ENCODE measurements at places on chromosomes 6 and 20.
A peak's percentile ranks its signal among the peaks of the same experiment; 100 is the strongest.

DNA sequence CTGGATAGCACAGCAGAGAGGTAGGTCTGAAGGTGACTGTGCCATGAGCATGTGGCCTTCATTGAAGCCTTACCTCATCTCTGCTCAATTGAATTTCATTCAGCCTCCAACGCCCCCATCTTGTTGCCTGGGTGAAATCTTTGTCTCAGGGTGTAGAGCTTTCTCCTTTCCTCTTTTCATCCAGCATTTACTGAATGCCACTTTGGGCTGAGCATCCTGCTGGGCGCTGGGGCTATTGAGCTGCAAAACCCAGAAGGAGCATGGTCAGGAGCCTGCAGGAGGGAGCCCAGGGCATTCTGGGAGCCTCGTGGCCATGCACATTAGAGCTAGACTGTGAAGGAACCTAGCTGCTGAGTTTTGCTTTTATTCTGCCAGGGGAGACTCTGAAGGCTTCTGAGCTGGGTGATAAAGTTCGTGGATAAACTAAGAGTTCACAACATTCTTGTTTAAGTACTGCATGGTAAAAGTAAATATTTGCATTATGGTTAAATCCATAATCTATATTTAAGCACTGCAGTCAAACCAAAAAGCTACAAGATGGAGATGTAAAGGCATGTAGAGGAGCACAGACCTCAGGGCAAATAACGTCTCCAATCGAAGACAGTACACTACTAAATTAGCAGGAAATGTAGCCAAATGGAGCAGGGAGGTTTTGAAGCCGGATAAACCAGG, 13.2 kb upstream of the ASXL1 start:
- no peak for DNase-seq

GRCh38 chr20:20233041-20233514, 134.8 kb upstream of the INSM1 start:
- no peak for DNase-seq

GRCh38 chr20:53205046-53205445, 232.9 kb downstream of the TSHZ2 start:
- DNase-seq, result no peak

GRCh38 chr6:34066772-34067770, 78.8 kb downstream of the GRM4 start:
- no peak for DNase-seq

DNA sequence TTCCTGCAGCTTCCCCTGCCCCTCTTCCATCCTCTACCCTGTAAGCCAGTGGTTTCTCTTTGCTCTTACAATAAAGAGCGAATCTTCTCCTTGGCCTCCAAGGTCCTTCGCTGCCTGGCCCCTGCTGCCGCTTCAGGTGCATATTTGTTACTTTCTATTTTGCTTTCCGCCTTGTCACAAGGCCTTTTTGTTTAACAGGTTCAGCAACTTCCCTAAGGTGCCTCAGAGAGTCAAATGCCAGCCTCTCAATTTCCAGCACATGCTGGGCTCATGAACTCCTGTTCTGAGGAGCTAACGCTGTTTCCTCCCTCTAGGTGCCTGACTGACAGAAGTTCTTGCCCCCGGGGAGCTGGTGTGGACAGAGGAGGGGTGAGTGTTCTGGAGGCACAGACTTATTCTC, 42.4 kb upstream of the EPB41L1 start:
- DNase-seq, result no peak

- no peak for DNase-seq
Measured at GRCh38 chr6:16274885-16275589, 36.6 kb downstream of the GMPR start.

DNA sequence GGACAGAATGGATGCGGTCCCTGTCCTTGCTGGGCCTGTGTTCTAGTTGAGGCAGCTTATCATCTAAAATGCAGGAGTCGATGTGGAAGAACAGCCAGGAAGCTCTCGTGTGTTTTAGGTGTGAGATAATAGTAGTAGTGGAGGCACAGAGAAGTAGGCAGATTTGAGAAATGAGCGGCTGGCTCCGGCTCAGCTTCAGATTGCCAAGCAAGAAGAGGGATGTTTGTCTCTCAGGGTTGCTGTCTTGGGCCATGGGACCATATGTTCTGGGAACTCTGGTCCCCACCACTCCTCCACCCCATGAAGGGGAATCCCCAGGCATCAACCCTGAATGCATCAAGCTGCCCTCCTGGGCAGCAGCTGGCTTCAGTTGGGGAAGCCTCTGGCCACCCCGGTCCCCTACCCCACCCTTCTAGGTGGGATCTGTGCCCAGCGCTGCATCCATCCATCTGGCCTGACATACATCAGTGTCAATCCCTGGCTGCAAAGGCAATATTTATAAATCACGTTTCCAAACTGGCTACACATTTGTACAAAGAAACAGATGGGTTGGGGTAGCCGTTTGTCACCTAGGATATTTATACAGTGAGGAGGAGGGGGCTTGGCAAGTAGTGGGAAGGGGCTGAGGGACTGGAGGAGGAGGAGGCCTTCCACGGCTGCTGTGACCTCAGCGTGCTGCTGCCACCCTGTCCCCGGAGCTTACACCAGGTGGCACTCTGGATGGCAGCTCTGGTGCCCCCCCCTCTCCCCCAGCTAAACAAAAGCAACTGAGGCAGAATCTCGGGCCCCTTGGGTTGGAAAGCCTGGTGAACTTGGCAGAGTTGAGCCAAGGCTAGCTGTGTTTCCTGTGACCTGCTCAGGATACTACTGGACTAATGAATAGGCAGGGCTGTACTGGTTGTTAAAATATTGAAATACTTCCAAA, 64.4 kb downstream of the CD40 start:
- DNase-seq, result no peak

DNA sequence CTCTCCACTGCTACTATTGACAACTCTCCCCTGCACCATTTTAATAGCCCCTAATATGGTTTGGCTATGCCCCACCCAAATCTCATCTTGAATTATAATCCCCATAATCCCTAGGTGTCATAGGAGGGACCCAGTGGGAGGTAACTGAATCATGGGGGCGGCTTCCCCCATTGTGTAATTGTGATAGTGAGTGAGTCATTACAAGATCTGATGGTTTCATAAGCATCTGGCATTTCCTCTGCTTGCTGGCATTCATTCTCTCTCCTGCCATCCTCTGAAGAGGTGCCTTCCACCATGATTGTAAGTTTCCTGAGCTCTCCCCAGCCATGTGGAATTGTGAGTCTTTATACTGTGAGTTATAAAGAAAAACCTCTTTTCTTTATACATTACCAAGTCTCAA, 74.1 kb upstream of the TCF21 start:
- DNase-seq, result peak; percentile 7

DNA sequence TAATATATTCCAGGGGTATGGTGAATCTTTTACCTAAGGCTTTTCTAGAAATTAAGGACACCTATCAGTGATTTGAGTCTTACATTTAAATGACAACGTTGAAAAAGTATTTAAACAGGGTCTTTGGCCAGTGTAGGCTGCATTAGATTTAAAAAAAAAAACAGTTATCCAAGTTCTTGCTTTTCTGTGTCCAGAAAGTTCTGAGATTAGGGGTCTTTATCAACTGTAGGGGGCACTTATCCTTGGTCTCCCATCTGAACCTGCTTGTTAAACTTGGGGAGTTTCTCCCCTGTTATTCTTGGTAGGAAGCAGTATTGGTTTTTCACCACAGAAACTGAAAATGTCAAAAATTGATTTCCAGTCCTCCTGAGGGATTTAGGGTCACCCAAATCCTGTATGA, 155.9 kb upstream of the ZNF217 start:
- no peak for DNase-seq

GRCh38 chr6:166572370-166573261, 13.9 kb downstream of the RAMACL start:
- DNase-seq, result peak; percentile 21

DNA sequence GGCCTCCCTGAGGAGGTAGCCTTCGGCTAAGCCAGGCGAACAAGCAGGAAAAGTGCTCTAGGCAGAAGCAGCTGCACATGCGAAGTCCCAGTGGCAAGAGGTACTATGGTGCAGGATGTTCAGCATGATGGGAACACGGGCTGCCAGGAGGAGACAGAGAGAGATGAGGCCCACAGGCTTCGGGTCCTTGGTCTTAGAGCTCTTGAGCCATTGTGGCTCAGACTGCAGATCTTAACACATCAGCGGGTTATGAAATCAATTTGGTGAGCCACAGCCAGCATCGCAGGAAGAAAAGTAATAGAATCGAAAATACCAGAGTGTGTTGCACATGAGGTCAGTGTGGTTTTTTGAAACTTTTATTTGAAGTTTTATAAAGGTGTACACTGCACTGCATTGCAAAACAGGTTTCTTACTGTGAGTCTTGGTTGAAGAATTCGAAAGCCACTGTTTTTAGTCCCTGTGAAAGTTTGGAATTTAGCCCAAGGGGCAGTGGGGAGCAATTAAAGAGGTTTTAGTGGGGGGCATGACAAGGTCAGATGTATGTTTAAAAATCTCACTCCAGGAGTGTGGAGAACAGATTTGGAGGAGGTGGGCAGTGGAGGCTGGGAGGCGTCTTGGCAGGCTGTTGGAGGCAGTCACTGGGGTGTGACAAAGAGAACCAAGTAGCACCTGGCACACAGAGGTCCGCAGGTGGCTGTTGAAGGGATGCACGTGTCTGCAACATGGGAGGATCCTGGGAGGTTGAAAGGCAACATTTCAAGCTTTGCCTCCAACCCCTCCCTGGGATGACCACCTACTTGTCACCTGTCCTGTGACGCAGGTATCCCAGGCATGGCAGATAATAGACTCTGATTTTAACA, 69.3 kb downstream of the EYA2 start:
- no peak for DNase-seq

- DNase-seq, result no peak
Measured at GRCh38 chr6:107398001-107398400, 61.4 kb downstream of the PDSS2 start.

DNA sequence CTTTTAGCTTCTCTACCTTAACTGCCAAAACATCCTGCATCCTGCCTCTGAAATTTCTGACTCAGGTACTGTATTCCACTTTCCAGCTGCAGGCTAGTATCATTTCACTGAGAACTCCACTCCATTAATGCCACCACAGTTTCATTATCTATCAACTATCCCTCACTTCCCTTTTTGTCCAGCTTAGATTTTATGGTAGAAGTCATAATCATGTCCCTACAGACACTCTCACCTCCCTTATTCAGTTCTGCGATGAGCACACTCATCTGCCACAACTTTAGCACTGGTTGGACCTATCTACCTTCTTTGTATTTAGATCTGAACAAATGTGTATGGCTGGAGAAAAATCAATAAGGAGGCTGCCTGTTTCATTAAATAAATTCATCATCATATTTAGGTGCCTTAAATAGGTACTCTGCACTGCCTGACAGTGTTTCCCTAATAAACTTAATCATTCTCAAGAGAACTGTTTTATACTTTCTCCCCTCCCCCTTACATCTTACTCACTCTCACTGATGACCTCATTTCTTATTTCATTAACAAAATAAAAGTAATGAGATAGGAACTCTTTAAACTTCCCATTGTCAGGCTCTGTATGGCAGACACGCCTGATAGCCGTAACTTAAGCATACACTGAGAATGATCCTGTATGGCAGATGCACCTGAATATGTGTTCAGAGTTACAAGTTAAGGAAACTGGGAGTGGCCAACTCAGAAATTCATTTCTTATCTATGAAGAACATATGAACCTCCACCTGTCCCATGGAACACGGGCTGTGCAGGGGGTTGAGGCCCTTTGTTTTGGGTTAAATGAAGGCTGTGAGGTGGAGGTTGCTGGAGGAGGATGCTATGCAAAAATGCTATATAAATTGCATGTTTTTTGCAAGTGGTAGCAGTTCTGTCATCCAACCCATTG, 95.3 kb upstream of the MAN1A1 start:
- no peak for DNase-seq

DNA sequence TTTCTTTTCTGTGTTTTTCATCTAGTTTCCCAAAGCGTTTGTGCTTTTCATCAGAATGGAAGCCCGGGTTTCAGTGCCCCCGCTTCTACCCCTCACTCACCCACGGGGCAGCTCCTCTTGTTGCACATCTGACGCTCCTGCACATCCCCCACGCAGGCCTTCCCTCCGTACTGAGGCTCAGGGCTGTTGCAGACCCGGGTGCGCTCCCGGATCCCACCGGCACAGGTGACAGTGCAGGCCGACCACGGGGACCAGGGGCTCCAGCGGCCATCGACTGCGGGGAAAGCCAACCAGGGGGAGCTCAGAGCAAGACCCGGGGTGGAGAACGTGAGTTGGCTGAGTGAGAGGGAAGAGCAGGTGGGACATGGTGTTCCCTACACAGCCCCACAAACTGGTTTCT, 19.0 kb downstream of the THBS2 start:
- DNase-seq, result no peak

GRCh38 chr6:108561742-108562502, 1.2 kb downstream of the FOXO3 start:
- DNase-seq, result peak; percentile 20

DNA sequence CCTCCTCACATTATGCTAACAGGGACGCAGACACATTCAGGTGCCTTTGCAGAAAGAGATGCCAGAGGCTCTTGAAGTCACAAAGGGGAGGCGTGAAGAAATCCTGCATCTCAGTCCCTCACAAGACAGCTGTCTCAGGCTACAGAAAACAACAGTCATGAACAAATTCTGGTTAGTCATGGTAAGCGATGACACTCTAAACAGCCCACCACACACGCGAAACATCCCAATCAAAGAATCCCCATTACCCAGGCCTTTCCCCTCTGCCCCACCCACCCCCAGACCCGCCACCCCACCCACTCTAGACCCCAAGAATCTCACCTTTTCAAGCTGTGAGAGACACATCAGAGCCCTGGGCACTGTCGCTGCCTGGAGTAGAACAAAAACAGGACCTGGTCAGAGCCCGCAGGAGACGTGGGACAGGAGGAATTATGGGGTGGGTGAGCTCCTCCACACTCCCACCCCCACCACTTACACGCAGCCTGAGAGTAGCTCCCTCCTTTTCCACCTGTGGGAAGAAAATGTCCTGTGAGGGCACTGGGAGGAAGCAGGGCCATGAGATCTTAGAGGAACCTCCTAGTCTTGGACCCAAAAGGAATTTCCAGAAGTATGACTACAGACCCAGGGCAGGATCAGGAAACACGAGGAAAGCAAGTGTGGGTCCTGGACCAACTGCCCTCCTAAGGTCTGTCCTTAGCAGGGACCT, 2.7 kb downstream of the HLA-B start:
- peak; percentile 34 for DNase-seq

- DNase-seq, result no peak
Measured at GRCh38 chr6:42281570-42281969, 63.9 kb upstream of the MRPS10 start.

- DNase-seq, result peak; percentile 49
Measured at GRCh38 chr6:45378334-45378926, 696 bp upstream of the SUPT3H start.

Measured in inflammatory macrophage (primary cell).